ENCODE measurements at places on chromosomes 6 and 20.

- DNase-seq, result no peak
Observed at GRCh38 chr6:21604081-21604480, 10.5 kb downstream of the SOX4 start.

- DNase-seq, result no peak
Observed at GRCh38 chr6:76876922-76877553, 586.3 kb downstream of the HTR1B start.

DNA sequence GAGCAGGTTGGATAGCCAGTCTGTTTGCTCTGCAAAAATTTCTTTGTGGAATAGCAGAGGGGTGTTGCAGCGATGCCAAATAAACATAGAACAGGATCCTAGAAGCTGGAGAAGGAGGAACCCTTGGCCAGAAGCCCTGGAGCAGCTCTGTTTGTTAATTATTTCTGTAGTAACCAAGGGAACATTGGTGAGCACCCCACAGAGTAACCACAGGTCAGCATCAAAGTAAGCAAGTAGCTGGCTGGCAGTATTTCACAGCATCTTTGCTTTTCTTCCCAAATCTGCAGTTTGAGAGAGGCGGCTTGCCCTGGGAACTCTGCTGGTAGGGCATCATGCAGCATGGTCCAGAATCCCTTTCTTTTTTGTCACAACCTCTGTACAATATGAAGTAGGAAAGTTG is 12.7 kb upstream of the APMAP start:
- peak; percentile 60 for DNase-seq

- no peak for DNase-seq
Observed at GRCh38 chr6:12404651-12405050, 114.5 kb downstream of the EDN1 start.

DNA sequence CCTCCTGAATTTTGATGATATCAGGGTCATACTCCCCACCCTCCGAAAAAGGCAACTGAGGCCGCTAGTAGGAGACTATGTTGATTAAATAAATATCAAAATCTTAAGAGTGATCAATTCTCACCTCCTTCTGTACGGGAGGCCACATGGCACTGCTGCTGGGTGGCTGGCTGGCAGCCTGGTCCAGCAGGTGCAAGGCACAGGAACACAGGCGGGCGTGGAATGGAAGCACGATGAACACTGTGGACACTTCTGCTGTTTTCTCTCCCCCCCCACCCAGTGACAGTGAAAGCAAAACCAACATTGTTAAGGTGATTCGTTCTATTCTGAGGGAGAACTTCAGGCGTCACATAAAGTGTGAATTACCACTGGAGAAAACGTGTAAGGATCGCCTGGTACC is 9.7 kb upstream of the CLDN20 start:
- DNase-seq, result no peak

GRCh38 chr6:7787137-7787608 is 61.3 kb downstream of the BMP6 start:
- peak; percentile 74 for DNase-seq

GRCh38 chr20:4836935-4837334 is 115.2 kb downstream of the PRND start:
- DNase-seq, result no peak

- no peak for DNase-seq
Observed at GRCh38 chr20:34512955-34513419, 3.2 kb upstream of the DYNLRB1 start.

DNA sequence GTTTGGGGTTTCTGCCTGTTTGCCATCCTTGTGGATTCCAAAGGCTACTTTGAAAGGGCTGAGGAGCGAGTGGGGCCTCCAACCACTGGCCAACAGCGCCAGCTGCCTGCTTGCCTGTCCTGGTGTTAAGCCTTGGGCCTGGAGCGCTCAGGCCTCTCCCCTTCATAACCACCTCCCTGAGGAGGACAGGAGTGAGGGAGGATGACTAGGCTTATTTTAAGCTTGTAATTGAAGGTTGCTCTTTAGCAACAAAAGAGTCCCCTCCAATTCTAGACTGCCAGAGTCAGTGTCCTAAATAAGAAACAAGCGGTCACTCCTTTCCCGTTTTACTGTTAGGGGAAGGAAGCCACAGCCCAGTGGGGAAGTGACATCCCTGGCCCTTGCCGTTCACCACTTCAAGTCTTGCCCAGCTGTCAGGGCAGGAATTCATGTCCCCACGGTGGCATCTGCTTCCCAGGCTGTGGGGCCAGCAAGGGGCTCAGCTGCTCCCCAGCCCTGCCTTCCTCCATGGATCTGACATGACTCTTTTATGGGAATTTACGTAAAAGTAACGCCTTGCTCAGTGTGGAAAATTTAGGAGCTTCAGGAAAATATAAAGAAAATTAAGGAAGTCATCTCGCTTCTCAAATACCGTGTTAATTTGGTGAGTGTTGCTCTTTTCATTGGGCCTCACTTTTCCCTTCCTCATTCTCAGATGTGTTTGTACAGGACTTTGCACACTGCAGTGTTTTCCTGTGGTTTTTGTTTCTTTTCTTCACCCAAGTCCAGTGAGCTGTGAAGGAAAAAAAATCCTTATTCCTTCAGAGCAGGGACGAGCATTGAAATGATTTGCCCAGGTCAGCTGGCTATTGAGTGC is 57.8 kb downstream of the SSR1 start:
- DNase-seq, result no peak
